ENCODE measurements at places on chromosomes 12 and 14.

DNA sequence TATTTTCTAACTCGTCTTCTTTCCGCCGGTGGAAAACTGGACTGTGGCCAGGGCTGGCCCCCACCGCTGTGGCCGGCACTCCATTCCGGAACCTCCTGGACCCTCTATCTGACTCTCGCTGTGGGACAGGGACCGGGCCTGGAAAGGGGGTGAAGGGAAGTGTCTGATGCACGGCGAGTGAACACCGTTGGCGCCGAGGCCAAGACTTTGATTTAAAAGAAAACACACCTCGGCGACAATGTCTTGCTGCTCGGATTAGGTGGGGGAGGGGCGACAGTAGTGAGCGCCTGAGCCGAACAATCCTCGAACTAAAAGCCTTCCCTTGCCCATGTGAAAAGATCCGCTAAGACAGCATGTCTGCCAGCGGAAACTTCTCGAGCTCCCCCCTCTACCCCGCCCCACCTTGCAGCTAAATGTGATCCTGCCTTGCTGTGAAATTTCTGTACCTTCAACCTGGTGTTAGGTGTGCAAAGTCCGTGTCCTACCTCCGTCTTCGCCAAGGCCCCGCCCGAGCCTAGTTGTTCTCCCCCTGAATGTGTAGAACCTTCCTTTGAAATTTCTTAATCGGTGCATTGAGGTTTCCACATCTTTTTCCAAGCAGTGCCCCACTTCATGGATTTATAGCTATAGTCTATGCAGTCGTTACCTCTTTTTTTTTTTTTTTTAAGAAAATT, 862 bp upstream of the HOTAIR start:
- DNase-seq: no peak

GRCh38 chr12:2578211-2578610, 216.6 kb upstream of the FKBP4 start:
- DNase-seq: no peak

GRCh38 chr12:31589904-31590641, 863 bp downstream of the DENND5B start:
- DNase-seq: peak; percentile 49

- DNase-seq: peak; percentile 72
These were observed 787.7 kb upstream of the TMEM132C start for GRCh38 chr12:127479256-127479655.

GRCh38 chr14:93299416-93299815, 33.4 kb downstream of the BTBD7 start:
- DNase-seq: no peak

GRCh38 chr14:94439453-94440057, 13.0 kb downstream of the SERPINA11 start:
- no peak for DNase-seq

DNA sequence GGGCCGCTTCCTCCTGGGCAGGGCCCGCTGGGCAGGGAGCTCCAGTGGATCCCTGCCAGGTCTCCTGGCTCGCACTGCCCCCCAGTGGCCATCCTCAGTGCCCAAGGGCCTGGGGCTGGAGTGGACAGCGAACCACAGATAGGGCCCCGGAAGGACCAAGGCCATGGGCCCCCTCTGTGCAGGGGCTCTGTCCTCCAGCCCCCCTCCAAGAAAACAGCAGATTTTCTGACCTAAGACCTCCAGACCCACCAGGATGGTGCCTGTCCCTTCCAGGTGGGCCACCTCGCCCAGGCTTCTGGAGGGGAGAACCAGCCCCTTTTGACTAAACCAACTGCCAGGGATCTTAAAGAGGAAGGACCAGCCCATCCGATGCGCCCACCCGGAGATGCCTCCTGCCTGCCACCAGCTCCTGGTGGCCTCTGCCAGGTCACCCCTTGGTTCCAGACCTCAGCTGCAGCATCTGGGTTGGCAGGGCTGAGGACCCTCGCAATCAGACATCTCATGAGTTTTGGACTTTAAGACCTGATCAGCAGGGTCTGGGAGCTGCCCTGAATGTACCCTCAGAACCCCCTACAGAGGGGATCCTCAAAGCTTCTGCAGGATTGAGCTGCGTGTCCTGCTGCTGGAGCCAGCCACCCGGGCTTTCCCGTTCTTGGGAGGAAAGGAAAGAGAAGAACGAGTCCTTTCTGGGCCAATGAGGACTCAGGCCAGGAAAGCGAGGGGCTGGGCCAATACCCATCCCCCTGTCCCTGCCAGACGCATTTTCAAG, 325.8 kb upstream of the DIO3 start:
- DNase-seq: peak; percentile 41

- DNase-seq: peak; percentile 94
These were observed 25.2 kb upstream of the KRT78 start for GRCh38 chr12:52873832-52874572.

DNA sequence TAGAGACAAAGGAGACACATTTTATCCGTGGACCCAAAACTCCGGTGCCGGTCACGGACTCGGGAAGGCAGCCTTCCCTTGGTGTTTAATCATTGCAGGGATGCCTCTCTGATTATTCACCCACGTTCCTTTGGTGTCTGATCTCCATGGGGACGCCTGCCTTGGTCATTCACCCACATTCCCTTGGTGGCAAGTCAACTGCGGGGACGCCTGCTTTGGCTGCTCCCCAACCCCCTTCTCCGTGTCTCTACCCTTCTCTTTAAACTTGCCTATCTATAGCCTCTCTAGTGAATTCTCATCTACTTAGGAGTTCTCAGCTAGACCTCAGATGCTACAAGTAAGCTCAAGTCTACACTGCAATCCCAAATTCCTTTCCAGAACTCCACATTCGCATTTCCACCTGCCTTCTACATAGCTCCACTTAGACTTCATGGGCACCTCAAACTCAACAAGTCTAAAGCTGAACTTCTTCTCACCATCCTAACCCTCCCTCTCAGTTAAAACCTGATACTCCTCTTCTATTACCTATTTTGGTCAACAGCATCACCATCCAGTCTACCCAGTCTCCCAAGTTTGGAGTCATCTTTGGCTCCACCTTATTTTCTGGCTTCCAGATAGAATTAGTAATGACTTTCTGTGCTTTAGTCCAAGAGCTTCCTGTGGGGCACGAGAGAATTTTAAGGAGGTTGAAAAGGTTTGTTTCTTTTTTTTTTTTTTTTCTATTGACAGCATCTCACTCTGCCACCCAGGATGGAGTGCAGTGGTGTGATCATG, 14.4 kb downstream of the SPTLC2 start:
- no peak for DNase-seq

DNA sequence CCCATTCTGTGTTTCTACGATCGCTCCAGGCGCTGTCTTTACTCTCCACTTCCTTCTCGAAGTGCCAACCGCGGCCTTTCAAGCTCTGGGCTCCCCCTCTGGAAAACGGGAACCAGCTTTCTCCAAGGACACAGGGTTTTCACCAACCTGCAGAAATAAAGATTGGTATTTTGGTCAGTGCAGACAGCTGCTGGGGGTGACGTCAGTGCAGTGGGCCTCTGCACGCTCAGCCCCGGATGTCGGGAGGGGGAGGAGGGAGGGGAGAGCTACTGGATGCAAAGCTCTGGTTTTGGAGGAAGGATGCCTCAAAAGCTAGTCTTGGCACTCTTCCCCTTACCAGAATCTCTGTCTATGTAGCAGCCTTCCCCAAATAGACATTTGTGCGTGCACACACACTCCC, 19.9 kb downstream of the HRK start:
- DNase-seq: peak; percentile 87

GRCh38 chr14:64444140-64444539, 21.2 kb upstream of the AKAP5 start:
- DNase-seq: no peak

- no peak for DNase-seq
These were observed 40.1 kb downstream of the NUMB start for GRCh38 chr14:73418227-73418626.

- DNase-seq: no peak
These were observed 17.0 kb downstream of the PPM1H start for GRCh38 chr12:62917926-62918325.

- no peak for DNase-seq
These were observed 217.3 kb downstream of the SYT10 start for GRCh38 chr12:33222357-33222756.

GRCh38 chr14:61262082-61262481, 19.1 kb downstream of the TMEM30B start:
- peak; percentile 67 for DNase-seq

GRCh38 chr14:79852950-79853744, 358.2 kb downstream of the DIO2 start:
- no peak for DNase-seq

DNA sequence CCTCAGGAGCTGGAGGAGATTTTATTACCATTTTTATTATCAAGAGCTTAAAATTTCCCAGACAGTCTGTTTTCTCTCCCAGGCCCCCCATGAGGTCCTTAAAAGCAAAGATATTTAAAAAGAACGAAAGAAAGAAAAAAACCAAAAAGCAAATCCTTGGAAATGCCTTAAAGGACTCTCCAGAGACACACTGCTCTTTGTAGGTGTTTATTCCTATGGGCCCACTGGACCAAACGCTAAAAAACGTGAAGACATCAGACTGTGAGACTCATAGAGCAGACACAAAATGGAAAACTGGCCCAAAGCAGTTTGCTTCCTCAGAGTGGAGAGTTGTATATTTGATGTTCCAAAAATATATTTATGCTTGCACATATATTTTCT, 1.2 kb upstream of the NID2 start:
- no peak for DNase-seq
